Stimulated activated CD8-positive, alpha-beta memory T cell treated with anti-CD3 and anti-CD28 coated beads, Interleukin-7, amount 100 ng/mL, for 1 hour (primary cell): ENCODE measurements at places on chromosomes 5 and 9.

DNA sequence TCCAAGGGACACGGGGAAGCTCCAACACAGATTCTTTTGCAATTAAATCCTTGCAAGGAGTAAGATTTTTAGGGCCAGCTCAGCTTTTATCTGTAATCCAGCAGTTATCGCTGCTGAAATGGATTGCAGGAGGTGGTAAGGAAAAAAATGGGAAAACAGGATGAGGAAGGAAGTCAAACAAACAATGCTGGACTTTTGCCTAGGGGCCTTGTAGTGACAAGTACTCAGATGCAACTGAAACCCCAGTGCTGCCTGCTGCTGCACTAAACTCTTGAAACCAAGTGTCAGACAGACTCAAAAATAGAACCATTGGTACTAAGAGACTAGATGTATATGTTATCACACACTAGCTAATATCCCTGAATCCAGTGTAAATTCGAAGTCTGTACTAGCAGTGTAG lies 309.2 kb downstream of the CTNND2 start:
- no peak for DNase-seq

GRCh38 chr9:18190671-18191374 lies 283.1 kb upstream of the ADAMTSL1 start:
- no peak for DNase-seq

DNA sequence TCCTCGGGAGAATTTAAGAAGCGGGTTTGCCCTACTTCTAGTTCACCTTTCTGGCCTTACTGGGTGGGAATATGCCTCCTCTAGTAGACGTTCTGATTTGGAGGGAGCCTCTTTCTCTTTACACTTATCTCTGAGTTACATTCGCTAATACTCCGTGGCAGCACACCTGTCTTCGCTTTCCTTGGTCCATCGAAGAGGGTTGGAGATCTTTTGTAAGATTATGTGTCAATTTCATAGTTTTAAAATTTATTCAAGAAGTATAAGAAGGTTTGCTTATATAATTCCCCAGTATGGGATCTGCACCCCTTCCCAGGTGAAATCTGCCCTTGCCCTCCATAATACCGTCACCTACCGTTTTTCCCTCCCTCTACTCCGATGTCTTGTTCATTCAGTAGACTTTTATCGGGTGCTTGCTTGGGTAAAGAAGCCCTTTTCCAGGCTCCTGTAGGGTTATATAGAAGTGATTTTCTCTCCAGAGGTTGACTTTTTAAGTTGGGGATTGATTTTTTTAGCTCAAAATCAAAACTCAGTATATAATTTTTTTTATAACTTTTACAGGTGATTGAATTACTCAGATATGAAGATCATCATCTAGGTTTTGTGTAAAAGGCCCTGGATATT lies 1.1 kb downstream of the GPBP1 start:
- DNase-seq: no peak

GRCh38 chr5:15366676-15367391 lies 133.1 kb upstream of the FBXL7 start:
- DNase-seq: no peak

GRCh38 chr9:134899818-134900217 lies 17.9 kb downstream of the FCN1 start:
- no peak for DNase-seq

DNA sequence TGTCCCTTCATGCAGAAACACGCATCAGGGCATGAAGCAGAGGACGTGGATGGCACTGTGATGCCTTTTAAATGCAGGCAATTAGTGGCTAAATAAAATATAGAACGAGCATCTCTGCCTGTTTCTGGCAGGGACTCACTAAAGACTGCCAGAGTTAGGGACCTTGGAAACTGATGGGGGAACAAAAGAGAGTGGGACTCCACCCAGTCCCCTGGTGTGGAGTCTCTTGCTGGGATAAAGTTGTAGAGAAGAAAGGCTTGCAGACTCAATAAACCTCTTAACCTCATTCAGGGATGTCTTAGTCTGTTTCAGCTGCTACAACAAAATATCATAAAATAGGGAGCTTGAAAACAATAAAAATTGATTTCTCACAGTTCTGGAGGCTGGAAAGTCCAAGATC lies 87.6 kb upstream of the ARAP3 start:
- DNase-seq: no peak

- DNase-seq: no peak
These were observed 119.2 kb downstream of the DAB2IP start for GRCh38 chr9:121770415-121771273.

GRCh38 chr5:114335391-114335790 lies 26.5 kb upstream of the KCNN2 start:
- DNase-seq: no peak

DNA sequence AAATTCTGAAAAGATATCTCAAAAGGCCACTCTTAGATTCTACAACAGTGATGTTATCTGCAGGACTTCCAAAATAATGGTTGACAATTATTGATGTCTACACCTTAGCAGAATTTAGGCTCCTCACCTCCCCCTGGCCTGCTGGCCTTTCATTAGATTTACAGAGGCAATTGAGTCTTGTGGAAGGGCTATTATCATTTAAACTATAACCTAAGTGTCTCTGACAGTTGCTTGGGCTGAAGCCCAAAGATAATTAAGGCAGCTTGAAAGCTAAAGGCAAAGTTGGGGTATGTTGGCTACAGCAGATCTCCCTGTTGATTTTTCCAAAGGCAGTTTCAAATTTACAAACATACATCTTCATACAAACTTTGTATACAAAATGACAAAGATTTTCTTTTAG lies 912.3 kb downstream of the TAF11L14 start:
- DNase-seq: no peak

GRCh38 chr9:129542741-129543140 lies 78.2 kb downstream of the C9orf50 start:
- no peak for DNase-seq

DNA sequence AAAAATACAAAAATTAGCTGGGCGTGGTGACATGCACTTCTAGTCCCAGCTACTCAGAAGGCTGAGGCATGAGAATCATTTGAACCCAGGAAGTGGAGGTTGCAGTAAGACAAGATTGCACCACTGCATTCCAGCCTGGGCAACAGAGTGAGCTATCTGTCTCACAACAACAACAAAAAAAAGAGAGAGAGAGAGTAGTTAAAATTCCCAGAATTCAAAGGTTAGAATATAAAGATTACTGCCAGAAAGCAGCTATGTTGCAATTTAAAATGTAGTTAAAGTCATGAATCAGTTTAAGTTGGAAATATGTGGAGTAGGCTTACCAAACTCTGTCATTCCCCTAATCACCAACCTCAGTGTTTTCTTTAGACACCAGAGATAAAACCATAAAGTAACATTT lies 58.7 kb upstream of the SUSD1 start:
- no peak for DNase-seq

- DNase-seq: no peak
These were observed 16.7 kb downstream of the TSC1 start for GRCh38 chr9:132927704-132928103.

DNA sequence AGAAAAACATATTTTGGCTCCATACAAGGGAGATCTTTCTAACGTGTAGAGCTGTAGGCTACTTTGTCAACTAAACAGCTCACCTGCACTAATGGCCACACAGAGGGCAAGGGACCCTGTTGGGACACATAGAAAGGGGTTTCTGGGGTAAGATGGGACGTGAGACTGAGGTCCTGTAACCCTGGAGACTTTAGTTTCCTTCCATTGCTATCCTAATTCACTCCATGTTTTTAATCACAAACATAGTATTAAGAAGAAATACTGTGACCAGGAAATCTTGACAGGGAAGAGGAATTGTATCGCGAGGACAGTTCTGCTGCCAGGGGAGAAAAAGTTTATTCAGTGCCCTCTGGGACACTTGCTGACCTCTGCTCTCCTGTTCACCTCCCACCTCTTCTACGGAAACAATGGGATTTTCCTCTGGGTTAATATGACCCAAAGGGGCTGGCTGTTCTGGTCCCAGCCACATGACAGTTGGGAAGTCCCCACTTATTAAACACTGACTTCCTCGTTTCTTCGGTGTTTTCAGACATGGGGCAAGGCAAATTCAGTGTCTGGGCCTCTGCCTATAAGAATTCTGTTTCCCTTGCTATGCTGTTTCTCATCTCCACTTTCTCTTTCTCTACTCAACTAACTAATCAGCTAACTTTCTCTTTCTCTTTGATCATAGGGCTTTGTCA lies 106.9 kb upstream of the SEMA6A start:
- DNase-seq: no peak

- no peak for DNase-seq
These were observed 48.2 kb upstream of the TBC1D2 start for GRCh38 chr9:98303633-98304125.

- no peak for DNase-seq
These were observed 178.8 kb downstream of the TMEM161B start for GRCh38 chr5:88089719-88090390.

- DNase-seq: no peak
These were observed 168.6 kb downstream of the CARTPT start for GRCh38 chr5:71887680-71888079.

GRCh38 chr5:71663191-71663969 lies 55.7 kb upstream of the CARTPT start:
- no peak for DNase-seq

- no peak for DNase-seq
These were observed 71.5 kb downstream of the NR6A1 start for GRCh38 chr9:124699575-124699974.

- DNase-seq: no peak
These were observed 37.4 kb downstream of the WWC1 start for GRCh38 chr5:168328814-168329213.

DNA sequence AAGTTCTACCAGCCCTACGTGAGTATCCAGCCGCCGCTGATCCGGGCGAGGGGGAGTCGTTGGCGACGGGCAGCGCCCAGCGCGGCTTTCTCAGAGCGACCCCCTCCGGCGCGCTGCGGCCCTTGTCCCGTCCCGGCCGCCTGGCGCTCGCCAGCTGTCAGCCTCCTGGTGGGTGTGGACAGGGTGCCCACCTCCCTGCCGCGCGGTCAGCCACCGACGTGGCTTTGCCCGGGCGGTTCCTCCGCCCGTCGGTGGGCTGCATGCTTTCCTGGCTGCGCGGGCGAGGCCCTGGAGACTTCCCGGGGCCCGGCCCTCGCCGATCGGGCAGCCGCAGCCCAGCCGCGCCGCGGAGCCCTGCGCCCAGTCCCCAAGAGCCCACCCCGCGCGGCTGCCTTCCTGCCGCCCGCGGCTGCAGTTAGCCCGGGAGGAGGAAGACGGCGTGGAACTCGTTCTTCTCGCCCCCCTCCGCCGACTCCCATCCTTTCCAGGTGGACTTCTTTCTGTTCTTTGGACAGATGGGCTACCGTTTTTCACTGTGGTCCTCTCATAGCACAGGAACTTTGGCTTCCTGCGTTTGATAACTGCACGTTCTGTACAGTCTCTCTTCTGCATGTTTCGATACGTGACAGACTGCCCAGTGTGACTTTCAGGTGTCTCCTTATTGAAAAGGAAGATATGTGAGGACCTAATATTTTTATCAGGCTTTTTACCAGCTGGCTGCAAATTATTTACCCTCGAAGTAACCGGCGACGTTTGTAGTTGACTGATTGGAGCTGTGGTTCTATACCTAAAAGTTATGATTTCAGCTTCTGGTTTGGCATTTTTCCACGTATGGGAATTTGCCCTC lies 577 bp downstream of the AP3S1 start:
- DNase-seq: no peak

DNA sequence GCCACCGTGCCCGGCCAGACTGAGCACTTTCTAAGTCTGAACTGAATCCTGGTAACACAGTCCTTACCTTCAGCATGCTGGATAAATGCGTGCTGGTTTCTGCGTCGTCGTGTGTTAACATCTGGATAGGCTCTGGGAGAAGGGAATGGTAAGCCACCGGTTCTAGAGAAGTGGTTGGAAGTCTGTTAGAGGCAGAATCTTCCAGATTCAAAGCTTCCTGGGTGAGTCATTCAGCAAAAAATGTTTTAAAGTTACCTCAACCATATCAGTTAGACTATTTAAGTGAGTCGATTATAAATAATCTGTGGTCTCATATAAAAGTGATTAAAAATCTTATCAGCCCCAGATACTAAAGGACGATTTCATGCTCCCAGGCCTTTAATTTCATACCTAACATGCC lies 256.5 kb upstream of the NFIL3 start:
- DNase-seq: no peak

- no peak for DNase-seq
These were observed 11.6 kb upstream of the TYRP1 start for GRCh38 chr9:12681620-12682019.

DNA sequence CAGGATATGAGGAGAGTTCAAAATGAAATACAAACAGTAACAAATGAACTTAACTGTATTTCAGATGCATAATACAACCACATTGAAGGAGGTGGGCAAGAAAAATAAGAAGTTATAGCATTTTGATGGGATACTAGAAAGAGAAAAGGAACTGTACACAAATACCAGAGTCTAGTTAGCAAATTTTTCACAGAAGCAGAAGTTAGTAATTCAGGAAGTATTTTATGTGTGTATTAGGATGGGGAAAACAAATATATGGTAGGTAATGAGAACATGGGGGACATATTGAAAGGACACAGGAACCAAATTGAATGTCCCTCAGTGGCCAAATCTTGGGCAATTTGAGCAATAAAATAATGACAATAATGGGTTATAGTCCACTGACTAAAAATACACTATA lies 18.4 kb downstream of the GM2A start:
- DNase-seq: no peak

- no peak for DNase-seq
These were observed 133.9 kb downstream of the GIN1 start for GRCh38 chr5:102986074-102986473.

- DNase-seq: no peak
These were observed 58.9 kb downstream of the AUH start for GRCh38 chr9:91302831-91303230.

DNA sequence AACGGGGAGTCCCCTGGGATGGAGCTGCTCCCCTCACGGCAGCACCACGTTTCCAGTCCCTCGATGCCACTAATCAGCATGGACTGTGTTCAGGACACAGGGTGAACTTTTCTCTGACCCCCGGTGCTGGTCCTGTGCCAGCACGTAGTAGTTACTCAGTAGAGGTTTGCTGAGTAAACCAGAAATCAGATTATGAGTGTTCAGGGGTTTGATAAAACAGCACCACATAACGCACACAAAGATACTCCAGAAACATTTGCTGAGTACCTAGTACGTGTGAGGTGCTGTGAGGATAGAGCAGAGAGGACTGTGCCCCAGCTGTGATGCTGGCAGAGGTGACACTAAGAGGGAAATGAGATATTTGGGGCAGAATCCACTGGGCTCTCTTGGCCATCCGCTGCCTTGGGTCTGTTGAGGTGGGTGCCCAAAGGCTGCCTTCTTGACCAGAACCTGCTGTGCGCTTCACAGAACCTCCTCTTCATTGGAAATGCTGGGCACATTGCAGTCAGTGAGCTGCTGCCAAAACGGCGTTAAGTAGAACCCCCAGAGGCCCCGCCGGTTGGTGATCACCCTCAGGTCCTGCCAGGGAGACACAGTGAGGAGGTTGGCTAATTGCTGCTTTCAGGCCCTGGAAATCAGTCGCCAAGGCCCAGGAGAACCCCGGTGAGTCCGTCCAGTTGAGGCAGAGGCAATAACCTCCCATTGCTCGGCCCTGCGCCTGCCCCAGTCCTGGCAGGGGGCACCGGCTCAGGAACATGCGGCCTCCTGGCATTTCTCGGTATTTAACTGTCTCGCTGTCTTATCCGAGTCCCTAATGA lies 49.4 kb downstream of the NEURL1B start:
- no peak for DNase-seq

- no peak for DNase-seq
These were observed 25.6 kb downstream of the C9orf50 start for GRCh38 chr9:129595311-129595741.

GRCh38 chr5:116806836-116807235 lies 232.2 kb upstream of the SEMA6A start:
- no peak for DNase-seq
